ENCODE measurements at places on chromosomes 7 and 10. TPM values are rescaled to one million over a fixed set of nuclear protein-coding genes. Genes with fewer than 3 reads are reported as not detected.

The GJC3 gene
- not detected for polyA plus RNA-seq

The ANKRD61 gene
- 0.22 TPM for polyA plus RNA-seq

The ASL gene
- polyA plus RNA-seq, result 34.8 TPM

The PLEKHS1 gene
- polyA plus RNA-seq, result not detected

The AHCYL2 gene
- 39.5 TPM for polyA plus RNA-seq

The MTG1 gene
- polyA plus RNA-seq, result 30.8 TPM

The ENO4 gene
- polyA plus RNA-seq, result 0.35 TPM

The BTBD16 gene
- polyA plus RNA-seq, result 3.3 TPM

The NPFFR1 gene
- not detected for polyA plus RNA-seq

The CALN1 gene
- not detected for polyA plus RNA-seq

The STAG3 gene
- polyA plus RNA-seq, result 0.10 TPM

The ANLN gene
- polyA plus RNA-seq, result 55.6 TPM

The GAD2 gene
- polyA plus RNA-seq, result not detected

The LRGUK gene
- 0.45 TPM for polyA plus RNA-seq

The VWDE gene
- polyA plus RNA-seq, result 0.01 TPM

The LIPA gene
- 156 TPM for polyA plus RNA-seq

The PNPLA8 gene
- polyA plus RNA-seq, result 10.8 TPM

The TMEM270 gene
- not detected for polyA plus RNA-seq

The FGFBP3 gene
- polyA plus RNA-seq, result 0.06 TPM

The OR6B1 gene
- not detected for polyA plus RNA-seq

The GRM3 gene
- polyA plus RNA-seq, result not detected

The MMD2 gene
- polyA plus RNA-seq, result not detected

The PNLIPRP1 gene
- not detected for polyA plus RNA-seq

The CLDN3 gene
- polyA plus RNA-seq, result not detected

The NPTX2 gene
- polyA plus RNA-seq, result not detected

The ASB4 gene
- not detected for polyA plus RNA-seq

The NODAL gene
- polyA plus RNA-seq, result 0.45 TPM

The LIPN gene
- not detected for polyA plus RNA-seq

The SLK gene
- 36.7 TPM for polyA plus RNA-seq

The DRGX gene
- not detected for polyA plus RNA-seq

The CALD1 gene
- 229 TPM for polyA plus RNA-seq

The STEAP1 gene
- 7.7 TPM for polyA plus RNA-seq

The TMEM130 gene
- not detected for polyA plus RNA-seq

The ZNF680 gene
- polyA plus RNA-seq, result 4.5 TPM

The LIPJ gene
- polyA plus RNA-seq, result 0.08 TPM

The CLRN3 gene
- polyA plus RNA-seq, result not detected

The C10orf53 gene
- not detected for polyA plus RNA-seq

The TES gene
- 142 TPM for polyA plus RNA-seq

The C7orf57 gene
- 0.22 TPM for polyA plus RNA-seq

The AQP1 gene
- 0.17 TPM for polyA plus RNA-seq

The LLCFC1 gene
- polyA plus RNA-seq, result not detected

The TSPAN13 gene
- 18.0 TPM for polyA plus RNA-seq

The HYAL4 gene
- 0.39 TPM for polyA plus RNA-seq

The DYNC1I1 gene
- polyA plus RNA-seq, result 0.10 TPM

The NEUROG3 gene
- polyA plus RNA-seq, result not detected
